Thoracic aorta (tissue), 2 donors: ENCODE measurements at places on chromosomes 3 and 15.

- no peak for DNase-seq
Observed at GRCh38 chr3:139830817-139831216, 104.2 kb upstream of the CLSTN2 start.

- DNase-seq, result no peak
Observed at GRCh38 chr15:36896949-36897348, 203.4 kb downstream of the MEIS2 start.

DNA sequence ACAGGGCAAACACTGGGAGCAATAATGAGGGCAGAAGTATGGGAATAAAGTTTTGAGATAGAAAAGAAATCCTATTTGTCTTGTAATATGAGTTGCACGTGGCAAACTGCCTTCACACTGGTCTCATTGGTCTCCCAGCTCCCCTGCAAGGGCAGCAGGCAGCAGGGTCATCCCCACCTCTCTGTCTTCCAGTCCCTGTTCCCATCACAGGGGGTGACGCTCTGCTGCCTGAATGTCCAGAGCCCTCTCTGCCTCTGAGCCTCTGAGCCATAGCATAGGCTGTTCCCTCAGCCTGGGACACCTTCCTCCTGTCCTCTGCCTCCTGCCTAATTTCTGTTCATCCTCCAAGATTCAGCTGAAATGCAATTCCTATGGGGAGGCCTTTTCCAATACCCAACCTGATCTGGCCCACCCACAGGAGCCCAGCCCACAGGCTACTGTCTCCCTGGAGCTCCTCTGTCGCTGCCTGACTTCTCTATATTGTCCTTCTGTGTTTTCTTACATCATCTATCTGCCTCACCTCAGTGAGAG, 12.1 kb upstream of the SKOR1 start:
- DNase-seq, result no peak

- DNase-seq, result no peak
Observed at GRCh38 chr3:86954747-86955146, 36.2 kb downstream of the VGLL3 start.

- no peak for DNase-seq
Observed at GRCh38 chr15:95228856-95229555, 997.6 kb downstream of the MCTP2 start.

DNA sequence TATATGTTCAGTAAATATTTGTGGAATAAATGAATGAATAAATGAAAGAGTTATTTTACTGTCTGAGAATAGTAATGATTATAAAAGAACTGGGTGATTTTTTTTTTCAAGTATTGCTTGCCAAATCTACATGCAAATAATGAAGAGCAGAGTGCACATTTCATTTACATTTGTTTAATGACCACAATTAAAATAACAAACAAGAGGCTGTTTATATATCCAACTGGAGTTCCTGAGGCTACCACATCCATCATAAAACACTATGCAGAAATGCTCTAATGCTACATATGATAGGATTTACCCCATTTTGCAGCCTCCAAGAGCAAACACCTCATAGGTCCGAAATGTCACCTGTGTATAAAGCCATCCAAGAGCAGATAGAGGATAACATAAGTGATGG, 124.5 kb downstream of the ECT2 start:
- no peak for DNase-seq
